Esophagus squamous epithelium (tissue), 5 donors: ENCODE measurements at places on chromosomes 2 and 18.

- H3K4me3 ChIP-seq, result no peak overlapping the region
- H3K4me1 ChIP-seq, result no peaks in the 10 kb centered on the region
- DNase-seq, result no peak
- H3K27me3 ChIP-seq, result no peaks in the 10 kb centered on the region
- H3K36me3 ChIP-seq, result no peaks in the 10 kb centered on the region
- H3K27ac ChIP-seq, result no peak overlapping the region
These were observed 32.7 kb downstream of the MEX3C start for GRCh38 chr18:51164761-51165281.

- H3K36me3 ChIP-seq, result no peaks in the 10 kb centered on the region
- no peak for DNase-seq
These were observed 10.1 kb downstream of the SP9 start for GRCh38 chr2:174344716-174345461.

DNA sequence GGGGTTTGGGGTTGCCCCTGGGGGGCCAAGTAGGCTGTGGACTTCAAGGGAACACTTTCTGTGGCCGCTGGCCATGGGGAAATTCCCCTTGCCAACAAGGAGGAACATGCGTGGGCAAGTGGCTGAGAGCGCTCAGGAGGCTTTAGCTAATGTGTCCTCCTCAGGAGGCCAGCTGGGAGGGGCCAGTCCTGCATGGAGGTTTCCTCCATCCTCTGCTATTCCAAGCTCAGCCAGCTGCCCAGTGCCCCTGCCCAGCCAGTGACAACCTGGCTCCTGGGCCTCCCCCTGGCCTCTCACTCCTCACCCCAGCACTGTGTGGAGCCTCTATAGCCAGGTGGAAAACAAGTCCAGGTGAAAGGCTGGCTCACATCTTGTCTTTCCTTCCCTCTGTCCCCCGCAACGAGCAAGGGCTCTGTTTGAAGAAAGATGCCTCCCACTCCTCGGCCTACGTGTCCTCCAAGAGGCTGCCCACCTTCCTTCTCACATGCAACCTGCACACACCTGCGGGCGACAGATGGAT lies 64.4 kb upstream of the DAPL1 start:
- no peak overlapping the region for H3K27ac ChIP-seq
- H3K4me3 ChIP-seq, result no peak overlapping the region
- no peaks in the 10 kb centered on the region for H3K36me3 ChIP-seq
- H3K27me3 ChIP-seq, result no peaks in the 10 kb centered on the region
- H3K4me1 ChIP-seq, result peaks cover 37% of the 10 kb centered on the region
- DNase-seq, result no peak

DNA sequence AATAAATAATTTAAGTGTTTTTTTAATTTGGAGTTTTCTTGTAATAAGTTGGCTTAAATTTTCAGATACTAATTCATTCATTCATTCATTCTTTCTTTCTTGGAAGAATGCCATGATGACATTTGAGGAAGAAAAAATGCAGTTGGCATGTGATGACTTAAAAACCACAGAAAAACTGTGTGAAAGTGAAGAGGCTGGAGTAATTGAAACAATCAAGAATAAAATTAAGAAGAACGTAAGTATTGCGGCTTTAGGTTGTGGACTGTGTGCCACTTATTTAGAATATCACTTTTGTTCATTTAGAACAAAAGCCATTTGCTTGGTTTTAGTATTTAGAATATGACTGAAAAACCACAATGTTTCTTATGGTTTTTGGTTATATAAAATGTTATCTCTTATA lies 51.4 kb downstream of the TTC39C start:
- H3K27ac ChIP-seq, result no peak overlapping the region
- no peak overlapping the region for H3K4me3 ChIP-seq
- peaks cover 29% of the 10 kb centered on the region for H3K4me1 ChIP-seq
- no peak for DNase-seq
- peaks cover 28% of the 10 kb centered on the region for H3K36me3 ChIP-seq

GRCh38 chr2:182921234-182921633 lies 54.8 kb upstream of the FRZB start:
- H3K27me3 ChIP-seq, result no peaks in the 10 kb centered on the region
- no peak for DNase-seq
- no peak overlapping the region for H3K27ac ChIP-seq
- no peak overlapping the region for H3K4me3 ChIP-seq

DNA sequence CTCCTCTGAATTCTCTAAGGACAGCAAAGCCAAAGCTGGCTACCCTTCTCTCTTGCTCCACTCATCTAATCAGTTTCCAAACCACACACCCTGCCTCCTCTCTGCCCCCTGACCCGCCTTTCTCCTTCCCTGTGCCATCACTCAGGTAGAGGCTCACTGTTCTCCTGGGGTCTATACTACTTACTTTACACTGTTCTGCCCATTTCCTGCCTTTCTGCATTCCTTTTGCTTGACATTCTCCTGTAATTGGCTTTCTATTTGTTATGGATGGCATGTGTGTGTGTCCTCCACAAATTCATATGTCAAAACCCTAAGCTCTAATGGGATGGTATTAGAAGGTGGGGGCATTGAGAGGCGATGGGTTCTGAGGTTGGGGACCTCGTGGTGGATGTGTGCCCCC lies 675.2 kb upstream of the ID2 start:
- H3K4me1 ChIP-seq, result no peaks in the 10 kb centered on the region
- no peaks in the 10 kb centered on the region for H3K27me3 ChIP-seq
- no peak overlapping the region for H3K27ac ChIP-seq
- H3K36me3 ChIP-seq, result no peaks in the 10 kb centered on the region

GRCh38 chr2:239156516-239157265 lies 244.1 kb downstream of the HDAC4 start:
- no peaks in the 10 kb centered on the region for H3K4me1 ChIP-seq
- H3K27ac ChIP-seq, result no peak overlapping the region
- H3K27me3 ChIP-seq, result no peaks in the 10 kb centered on the region

DNA sequence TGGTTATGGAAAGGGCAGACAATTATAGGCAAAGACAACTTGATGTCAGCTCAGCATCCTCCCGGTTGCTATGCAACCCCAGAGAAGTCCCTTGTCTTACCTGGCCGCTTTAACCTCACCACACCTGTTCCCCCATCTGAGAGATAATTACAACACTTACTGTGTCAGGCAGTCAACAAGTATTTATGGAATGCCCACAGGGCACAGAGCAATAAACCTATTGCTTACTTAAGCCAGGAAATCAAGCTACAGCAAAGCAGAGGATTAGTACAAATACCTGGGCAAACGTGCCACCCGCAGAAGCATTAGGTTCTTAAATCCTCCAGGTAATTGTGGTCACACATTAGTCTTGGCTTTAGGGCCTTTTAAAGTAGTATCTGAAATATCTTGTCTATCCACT lies 320.4 kb upstream of the REV1 start:
- no peak overlapping the region for H3K4me3 ChIP-seq
- no peak overlapping the region for H3K27ac ChIP-seq
- no peak for DNase-seq
- no peaks in the 10 kb centered on the region for H3K36me3 ChIP-seq
- no peaks in the 10 kb centered on the region for H3K4me1 ChIP-seq

- H3K27me3 ChIP-seq, result no peaks in the 10 kb centered on the region
- no peaks in the 10 kb centered on the region for H3K36me3 ChIP-seq
- no peak overlapping the region for H3K4me3 ChIP-seq
These were observed 240.7 kb upstream of the DPP10 start for GRCh38 chr2:114201781-114202180.
